Stimulated activated CD4-positive, alpha-beta T cell treated with anti-CD3 and anti-CD28 coated beads, Interleukin-15, amount 100 ng/mL, for 24 hours (primary cell): ENCODE measurements at places on chromosomes 7 and 10.

DNA sequence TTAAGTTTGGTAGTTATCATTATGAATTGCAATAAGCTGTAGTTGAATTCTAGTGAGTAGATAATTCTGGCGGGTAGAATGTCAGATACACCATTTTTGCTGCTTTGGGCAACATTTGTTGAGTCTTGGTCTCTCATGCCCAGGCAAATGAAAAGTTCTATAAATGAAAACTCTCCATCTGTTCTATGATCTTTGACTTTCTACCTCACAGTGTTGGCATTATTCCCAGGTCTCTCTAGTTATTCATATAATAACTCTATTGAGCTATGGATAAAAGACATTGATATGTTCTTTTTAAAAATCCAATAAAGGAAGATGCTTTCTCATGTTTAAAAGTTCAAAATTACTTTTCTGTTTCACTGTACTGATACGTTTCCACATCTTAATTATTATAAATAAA lies 415.3 kb upstream of the SEMA3D start:
- DNase-seq, result no peak

DNA sequence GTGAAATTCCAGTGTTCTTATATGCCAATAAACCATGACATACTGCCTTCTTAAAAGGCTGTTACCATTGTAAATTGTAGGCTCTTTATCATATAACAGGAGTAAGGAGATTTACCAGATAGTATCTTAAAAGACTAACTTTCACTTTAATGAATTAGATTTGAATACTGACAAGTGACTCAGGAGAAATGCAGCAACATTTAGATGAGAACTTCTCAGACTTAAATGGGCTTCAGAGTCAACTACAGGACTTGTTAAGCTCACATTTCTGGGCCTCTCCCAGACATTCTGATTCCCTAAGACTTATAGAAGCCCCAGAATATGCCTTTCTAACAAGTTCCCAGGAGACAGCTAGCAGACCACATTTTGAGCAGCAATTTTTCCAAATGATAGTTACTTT lies 466.3 kb downstream of the ARL4A start:
- no peak for DNase-seq

GRCh38 chr7:15085366-15085765 lies 182.8 kb upstream of the DGKB start:
- DNase-seq, result no peak

- DNase-seq, result no peak
Measured at GRCh38 chr10:67657775-67658174, 38.2 kb downstream of the CTNNA3 start.

DNA sequence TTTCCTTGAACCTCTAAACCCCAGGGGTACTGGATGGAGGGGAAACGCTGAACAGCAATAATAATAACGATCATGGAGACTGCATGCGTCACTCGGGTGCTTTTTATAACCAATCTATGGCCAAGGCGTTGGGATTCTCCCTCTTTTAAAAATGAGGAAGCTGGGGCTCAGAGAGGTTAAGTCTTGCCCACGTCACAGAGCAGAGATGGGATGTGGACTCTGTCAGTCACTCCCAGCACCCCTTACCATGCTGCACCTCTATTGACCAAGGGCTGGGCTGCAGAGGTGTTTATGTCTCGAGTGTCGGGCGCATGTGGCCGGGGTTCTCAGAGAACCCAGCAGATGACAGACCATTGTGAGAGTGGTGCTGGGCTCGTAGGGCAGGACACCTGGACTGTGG lies 129.9 kb downstream of the CDH23 start:
- no peak for DNase-seq

DNA sequence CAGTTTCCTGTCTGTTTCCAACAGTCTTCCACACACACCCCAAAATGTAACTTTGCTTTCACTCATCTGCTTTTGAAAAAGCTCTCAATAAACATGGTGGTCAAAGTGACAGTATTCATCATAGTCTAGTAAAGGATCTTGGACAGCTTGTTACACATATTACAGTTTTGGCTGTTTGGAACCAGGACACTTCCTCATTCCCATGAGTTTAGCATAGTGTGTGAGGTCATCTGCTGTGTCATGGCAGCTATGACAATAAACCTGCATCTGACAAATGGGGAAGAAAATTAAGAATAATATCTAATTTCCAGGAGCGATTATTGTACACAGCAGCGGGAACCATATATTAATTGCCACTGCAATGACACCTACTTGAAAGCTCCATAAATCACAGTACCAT lies 184.3 kb upstream of the SLC26A5 start:
- DNase-seq, result no peak

- DNase-seq, result no peak
Measured at GRCh38 chr7:57361406-57361805, 88.6 kb upstream of the ZNF716 start.

GRCh38 chr7:108284349-108285002 lies 154.3 kb upstream of the LAMB4 start:
- DNase-seq, result no peak

DNA sequence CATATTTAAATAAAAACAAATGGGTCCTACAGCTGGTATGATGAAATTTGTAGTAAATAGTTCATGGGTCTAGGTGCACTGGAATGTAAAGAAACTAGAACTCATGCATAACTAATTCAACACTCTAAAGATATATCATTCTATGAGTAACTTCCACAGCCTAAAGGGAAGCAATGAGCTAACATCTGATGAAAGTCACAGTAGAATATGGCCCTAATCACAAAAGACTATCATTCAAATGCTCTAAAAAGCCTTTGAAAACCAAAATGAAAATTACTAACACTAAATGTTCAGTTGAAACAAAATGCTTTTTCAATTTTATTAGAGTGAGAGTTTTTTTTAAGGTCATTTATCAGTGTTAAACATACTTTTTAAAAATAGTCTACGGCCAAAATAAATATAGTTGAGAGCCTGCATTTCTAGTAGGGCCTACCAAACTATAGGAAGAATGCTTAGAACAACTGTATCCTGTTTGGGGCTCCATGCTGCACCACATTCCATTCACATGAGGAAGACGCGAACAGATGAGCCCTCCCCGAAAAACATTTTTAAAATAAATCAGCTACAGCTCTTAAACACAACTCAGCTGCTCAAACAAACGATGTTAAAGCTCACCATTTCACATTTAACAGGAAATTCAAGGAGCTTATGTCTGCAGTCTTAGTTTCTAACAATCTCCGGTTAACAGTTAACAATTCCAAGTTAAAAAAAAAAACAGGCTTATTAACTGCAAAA lies 134.5 kb downstream of the NRBF2 start:
- peak; percentile 14 for DNase-seq

DNA sequence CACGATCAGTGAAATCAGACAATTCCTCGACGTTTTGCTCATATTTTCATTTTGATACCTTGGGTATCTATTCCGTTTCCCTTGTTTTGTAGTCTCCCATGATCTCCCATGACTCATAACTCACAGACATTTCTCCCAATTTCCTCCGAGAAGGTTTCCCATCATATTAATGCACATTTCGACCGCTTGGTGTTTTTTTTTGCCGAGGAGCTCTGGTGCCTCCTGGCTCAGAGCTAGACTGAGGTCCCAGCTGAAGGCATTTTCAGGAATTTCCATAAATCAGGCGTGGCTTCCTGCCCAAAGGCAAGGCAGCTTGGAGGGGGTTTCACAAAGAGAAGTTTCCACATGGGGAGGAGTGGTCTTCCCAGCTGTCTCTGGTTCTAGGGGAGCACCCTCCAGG lies 148.2 kb upstream of the TNS3 start:
- DNase-seq, result no peak

- DNase-seq, result no peak
Measured at GRCh38 chr10:68871105-68871711, 29.9 kb upstream of the DDX50 start.

- no peak for DNase-seq
Measured at GRCh38 chr10:11035301-11035991, 17.8 kb downstream of the CELF2 start.

- no peak for DNase-seq
Measured at GRCh38 chr10:132130286-132131265, 56.2 kb upstream of the DPYSL4 start.

- DNase-seq, result no peak
Measured at GRCh38 chr10:9238041-9238440, 1183.6 kb downstream of the GATA3 start.

GRCh38 chr7:30992414-30992813 lies 28.7 kb downstream of the GHRHR start:
- no peak for DNase-seq
